ENCODE measurements at places on chromosomes 6 and 20. TPM values are rescaled to one million over a fixed set of nuclear protein-coding genes. Genes with fewer than 3 reads are reported as not detected.

DNA sequence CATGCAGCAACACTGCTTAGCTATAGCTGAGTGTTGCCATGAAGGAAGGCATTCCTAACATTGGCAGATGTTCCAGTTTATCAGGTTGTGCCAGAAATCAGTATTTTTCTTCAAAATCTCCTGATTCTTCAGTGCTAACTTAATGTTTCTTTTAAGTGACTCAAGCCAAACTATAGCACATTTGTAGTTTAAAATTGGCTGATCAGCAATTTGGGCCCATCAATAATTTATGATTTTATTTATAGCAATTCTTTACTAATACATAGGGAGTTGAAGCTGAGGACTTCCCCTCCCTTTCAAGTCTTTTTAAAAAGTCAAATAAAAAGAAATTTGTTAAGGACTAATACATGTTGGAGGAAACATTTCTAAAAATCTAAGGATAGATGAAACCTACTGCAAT is 383.8 kb upstream of the KHDRBS2 start:
- H3K4me3 ChIP-seq = no peak overlapping the region
- H3K4me1 ChIP-seq = no peaks in the 10 kb centered on the region
- H3K27me3 ChIP-seq = no peaks in the 10 kb centered on the region
- no peak for DNase-seq

DNA sequence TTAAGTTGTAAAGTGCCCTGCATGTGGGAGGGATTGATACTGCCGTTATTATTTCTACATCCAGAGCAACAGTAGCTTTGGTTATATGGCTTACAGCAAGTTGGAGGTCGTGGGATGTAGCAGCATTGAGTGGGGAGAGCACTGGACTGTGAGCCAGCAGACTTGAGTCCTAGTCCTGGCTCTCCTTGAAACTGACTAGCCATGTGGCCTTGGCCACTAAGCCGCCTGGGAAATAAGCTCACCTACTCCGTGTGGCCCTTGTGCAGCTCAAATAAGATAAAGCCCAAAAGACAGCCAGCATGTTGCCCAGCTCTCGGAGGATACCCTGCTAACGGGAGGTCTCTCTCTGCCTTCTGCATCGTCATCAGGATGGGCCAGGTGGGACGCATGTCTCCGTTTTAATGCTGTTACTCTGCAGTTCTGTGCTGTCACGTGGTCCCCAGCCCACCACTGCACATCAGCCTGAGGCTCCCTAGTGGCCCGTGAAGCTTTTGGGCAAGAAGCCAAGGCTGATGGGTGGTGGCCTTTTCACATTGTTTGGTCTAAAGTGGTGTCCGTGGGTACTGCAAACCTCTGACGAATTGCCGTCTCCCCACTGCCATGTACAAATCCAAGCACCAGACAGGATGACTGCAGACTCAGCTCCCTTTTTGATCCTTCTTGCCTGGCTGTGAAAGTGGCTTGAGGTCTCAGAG is 7.9 kb downstream of the EPB41L1 start:
- DNase-seq = peak; percentile 59
- no peak overlapping the region for H3K4me3 ChIP-seq
- no peaks in the 10 kb centered on the region for H3K27me3 ChIP-seq

GRCh38 chr20:63062188-63063140 is 55.7 kb upstream of the BHLHE23 start:
- H3K27ac ChIP-seq = no peak overlapping the region
- peaks cover 2% of the 10 kb centered on the region for H3K27me3 ChIP-seq
- no peak overlapping the region for H3K4me3 ChIP-seq
- no peaks in the 10 kb centered on the region for H3K4me1 ChIP-seq
- no peak for DNase-seq
- no peaks in the 10 kb centered on the region for H3K36me3 ChIP-seq

The DEFB125 gene
- not detected for total RNA-seq

The CTAGE9 gene
- not detected for total RNA-seq

The ERVFRD-1 gene
- total RNA-seq = 0.57 TPM
